ENCODE measurements at places on chromosomes 1 and 21.

DNA sequence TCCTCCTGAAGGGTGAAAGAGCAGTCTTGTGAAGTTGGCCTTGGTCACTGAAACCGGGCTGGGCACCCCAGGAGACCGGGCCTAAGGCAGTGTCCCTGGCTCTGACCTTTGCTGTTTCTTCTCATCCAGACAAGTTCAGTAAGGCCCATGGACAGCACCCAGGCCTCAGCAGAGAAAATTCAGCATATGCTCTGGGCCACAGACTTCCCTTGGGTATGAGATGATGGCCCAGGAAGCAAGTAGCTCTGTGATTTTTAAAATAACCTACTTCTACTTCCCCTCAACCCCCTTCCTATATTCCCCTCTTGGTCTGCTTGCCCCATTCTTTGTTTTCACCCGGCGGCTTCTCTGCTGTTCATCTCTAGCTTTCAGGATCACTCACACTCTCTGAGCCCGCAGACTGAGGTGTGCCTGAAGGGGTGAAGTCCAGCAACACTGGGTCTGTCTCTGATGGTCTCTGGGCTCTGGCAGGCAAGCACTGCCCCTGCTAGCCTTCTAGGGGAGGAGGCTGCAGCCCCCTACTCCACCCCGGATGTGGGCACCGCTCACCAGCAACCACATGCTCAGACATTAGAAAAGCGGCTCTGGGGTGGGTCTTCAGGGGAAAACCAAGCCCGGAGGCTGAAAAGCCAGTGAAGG lies 2.9 kb upstream of the GPR25 start:
- DNase-seq: no peak

DNA sequence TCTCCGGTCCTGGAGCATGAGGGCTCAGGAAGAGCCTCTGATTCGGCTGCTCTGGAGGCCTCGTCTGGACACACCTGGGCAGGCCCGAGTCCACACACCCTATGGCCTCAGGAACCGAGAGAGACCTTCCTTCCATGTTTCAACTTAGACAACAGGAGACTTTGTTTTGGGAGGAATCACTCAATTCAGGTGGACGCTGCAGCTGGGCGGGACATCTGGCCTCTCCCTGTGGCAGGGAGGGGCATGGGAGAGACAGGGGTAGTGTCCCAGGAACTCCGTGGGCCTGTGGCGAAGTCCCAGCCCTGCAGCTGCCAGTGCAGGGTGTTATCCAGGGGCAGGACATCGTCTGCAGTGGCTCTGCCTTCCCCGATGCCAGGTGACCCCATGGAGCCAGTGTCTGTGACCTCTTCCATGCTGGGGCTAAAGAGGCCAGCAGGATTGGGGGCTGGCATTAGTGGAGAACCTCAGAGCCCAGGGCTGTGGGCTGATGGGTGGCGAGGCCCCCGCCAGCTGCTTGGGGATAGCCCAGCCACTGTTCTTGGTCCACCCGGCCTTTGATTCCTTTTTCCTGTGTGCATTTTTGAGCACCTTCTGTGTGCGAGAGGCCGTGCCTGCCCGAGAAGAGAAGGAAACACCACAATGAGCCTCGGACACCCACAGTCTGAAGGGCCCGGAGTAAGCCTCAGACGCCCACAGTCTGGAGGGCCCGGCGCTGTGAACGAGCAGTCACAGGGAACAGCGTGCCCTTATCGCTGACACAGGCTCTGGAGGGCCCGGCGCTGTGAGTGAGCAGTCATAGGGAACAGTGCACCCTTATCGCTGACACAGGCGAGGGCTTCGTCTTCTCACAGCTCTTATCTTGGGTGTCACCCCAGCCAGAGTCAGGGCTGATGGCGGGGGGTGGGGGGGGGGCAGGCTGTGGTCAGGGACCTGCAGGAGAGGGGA lies 6.2 kb downstream of the COL18A1 start:
- no peak for DNase-seq

DNA sequence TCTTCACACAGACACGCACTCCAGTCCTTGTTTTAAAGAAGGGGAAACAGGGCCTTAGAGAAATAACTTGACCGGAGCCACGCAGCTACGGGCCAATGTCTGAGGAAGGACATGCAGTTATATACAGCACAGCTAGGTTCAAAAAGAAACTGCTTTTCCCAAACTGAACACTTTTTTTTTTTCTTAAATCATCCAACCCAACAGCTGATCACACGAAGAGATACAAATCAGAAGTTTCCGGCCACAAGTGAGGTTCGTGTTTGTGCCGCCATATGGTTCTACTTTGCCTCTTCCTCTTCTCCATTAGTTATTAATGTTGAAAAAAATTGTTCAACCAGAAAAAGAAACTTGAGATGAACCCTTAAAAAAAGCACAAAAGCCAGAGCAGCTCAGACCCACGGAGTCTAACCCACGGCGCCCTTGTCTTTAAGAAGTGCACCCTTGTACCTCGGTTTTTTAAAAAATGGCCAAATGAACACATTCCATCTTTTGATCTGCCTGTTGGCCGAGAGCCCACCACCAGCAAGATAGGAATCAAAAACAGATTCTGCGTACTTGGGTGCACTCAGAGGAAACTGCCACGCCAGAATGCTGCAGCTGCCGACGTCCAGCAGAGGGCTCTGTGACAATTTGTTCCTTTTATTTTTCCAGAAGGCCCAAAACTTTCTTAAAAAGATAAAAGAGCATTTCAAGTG lies 78.9 kb downstream of the SLC66A1 start:
- no peak for DNase-seq

- no peak for DNase-seq
Observed at GRCh38 chr1:28439320-28439719, 66.5 kb upstream of the RCC1 start.

DNA sequence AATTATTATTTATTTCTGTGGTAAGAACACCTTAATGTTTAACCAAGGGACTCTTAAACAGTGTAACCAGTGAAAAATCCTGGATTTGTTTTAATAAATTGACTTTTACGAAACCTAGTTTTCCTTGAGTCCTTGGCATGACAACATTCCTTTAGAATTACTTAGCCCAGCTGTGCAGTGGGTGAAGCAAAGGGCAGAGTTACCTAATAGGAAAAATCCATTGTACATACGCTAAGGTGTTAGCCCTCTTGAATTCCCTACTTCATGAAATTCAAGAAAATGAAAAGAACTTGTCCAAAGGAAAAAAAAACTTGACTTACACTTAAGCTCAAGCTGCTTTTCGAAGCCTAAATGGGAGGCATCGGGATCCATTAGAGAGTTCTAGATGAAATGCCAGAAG lies 852.0 kb upstream of the ADAMTS5 start:
- DNase-seq: no peak

DNA sequence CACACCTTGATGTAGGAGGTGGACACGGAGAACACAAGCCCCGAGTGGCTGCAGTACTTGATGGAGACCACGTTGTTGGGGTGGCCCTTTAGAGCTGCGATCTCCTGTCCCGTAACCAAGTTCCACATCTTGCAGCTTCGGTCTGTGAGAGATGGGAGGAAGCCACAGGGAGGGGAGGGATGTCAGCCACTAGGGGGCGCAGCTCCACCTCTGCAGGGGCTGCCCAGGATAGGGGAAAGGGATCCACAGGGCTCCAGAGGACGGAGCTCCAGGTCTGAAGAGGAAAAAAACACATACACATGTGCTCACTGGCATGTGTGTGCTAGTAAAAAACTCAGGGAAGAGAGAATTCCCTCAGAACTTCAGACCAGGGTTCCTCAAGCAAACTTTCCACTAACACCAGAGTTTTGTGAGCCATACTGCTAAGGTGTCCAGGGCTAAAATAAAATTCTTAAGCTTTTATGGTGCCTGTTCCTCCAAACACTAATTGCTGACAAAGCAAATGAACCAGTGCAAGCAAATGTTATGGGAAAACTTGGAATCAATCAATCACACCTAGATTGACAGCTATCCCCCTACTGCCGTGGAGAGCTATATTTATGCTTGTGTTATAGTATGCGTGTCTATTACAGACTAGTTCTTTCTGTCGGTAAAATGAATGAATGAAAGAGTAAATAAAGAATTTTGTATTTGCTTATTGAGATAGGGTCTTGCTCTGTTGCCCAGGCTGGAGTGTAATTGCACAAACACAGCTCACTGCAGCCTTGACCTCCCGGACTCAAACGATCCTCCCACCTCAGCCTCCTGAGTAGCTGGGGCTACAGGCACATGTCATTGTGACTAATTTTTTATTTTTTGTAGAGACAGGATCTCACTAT lies 43.7 kb downstream of the KIF21B start:
- no peak for DNase-seq

- no peak for DNase-seq
Observed at GRCh38 chr1:116997636-116998035, 3.9 kb upstream of the CD101 start.

GRCh38 chr1:67726224-67726623 lies 41.2 kb downstream of the GADD45A start:
- DNase-seq: peak; percentile 39

- DNase-seq: no peak
Observed at GRCh38 chr1:185312361-185313138, 4.5 kb downstream of the IVNS1ABP start.

GRCh38 chr1:185561629-185562028 lies 172.6 kb upstream of the HMCN1 start:
- DNase-seq: no peak

DNA sequence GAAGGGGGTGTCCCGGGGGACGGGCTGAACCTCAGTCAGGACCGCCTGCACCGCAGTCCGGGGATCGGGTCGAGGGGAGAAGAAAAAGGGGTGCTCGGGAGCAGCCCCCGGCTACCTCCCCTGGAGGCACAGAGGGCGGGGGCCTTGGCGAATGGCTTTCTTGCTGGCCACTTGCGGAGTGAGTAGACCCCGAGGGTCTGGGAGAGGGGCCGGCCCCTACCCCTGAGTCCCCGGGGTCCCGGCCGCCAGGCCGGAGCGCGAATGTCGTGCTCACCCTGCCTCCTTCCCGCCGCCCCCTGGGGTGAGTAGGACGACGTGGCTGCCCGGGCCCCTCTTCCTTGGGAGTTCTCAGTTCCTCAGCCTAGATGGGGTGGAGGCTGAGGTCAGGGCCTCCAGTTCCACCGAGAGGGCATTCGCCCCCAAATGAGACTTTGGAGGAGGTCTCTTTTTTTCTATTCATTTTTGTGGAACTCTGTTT lies 113.0 kb downstream of the OSBPL9 start:
- no peak for DNase-seq

DNA sequence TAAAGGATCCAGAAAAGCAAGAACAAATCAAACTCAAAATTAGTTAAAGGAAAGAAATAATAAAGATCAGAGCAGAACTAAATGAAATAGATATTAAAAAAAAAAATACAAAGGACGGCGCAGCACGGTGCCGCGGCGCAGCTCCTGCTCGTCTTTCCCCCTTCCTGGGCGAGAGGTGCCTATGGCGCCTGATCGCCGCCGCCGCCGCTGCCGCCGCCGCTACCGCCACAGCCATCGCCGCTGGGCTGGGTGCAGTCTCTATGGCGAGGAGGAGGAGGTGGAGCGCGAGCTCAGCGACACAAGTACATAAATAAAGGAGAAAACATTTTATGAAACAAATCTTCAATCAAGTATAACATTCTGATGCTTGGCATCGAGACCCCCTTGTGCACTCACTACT lies 77.6 kb upstream of the VANGL1 start:
- DNase-seq: no peak

DNA sequence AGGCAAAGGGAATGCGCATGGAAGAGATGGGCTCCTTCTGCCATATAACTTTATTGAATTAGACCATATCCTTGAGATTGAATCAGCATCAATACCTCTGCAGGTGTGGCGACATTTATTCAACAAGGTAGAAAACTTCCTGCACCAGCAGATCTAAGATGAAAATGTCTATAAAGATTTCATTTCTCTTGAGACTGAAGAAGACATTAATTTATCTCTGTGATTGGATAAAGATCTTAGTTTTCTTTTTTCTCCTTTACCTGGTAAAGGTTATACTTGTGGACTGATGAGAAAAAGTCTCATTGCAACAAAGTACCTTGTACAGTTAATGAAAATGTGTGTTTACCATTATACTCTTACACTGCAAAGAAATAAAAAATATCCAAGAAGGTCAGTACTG lies at the start of gene OR2T8:
Gene OR2T8, plus strand, starts transcription at position 301 of the 400 bp plus-strand sequence. CDS start 766 bp downstream, outside the sequence.
- DNase-seq: no peak

DNA sequence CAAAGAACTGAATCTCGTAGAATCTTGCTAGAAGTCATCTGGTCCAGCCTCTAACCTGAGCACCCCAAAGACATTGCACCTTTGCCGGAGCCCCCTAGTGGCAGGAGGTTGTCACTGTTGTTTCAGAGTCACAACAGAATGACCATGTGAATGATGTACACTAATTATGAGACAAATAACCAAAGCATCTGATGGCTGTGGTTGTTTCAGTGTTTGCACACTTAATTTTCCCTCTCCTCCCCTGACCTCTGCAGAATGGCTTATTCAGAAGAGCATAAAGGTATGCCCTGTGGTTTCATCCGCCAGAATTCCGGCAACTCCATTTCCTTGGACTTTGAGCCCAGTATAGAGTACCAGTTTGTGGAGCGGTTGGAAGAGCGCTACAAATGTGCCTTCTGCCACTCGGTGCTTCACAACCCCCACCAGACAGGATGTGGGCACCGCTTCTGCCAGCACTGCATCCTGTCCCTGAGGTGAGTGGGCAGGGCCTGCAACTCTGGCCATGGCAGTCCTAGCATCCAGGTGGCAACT lies 26.4 kb downstream of the TRAF5 start:
- DNase-seq: peak; percentile 17

DNA sequence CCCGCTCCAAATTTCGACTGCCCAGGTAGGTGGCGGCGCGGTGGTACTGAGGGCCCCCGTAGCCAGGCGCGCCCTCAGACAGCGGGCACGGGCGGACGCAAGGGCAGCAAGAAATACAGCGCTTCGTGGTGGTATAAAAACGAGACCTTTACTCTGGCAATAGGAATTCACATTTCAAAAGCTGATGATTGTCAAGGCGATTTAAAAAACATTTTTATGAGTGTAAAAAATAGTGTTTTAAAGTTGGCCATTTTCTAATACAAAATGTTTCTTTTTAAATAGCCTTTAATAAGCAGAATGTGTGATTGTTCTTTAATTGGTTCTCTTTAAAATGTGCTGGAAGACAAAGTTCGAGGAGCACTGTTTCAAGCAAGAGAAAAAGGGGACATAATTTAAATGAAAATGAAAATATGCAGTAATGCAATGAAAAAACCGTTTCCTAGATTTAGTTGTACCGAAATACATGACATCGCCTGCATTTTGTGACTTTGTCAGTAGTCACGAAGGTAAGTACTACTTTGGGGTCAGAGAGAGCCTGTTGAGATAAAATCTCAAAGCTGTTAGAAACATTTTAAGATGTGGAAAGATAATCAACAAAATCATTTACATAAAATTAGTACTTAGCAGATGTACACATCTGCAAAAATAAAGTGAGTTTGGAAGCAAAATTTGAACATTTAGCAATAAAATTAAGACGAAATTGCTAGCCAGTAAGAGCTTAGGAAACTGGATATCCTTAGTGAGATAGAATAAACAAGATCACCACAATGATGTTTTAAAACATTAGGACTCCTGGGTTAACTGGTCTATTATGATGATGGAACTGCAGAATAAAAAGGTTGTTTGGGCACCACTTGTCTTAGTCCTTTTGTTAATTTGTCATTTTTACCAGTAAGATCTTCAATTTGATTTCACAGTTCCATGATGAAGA lies 1.1 kb upstream of the PSMG1 start:
- peak; percentile 9 for DNase-seq

Data from NCI-H2029 (cell line).